ENCODE measurements at places on chromosomes 13 and 19. TPM values are rescaled to one million over a fixed set of nuclear protein-coding genes. Genes with fewer than 3 reads are reported as not detected.

DNA sequence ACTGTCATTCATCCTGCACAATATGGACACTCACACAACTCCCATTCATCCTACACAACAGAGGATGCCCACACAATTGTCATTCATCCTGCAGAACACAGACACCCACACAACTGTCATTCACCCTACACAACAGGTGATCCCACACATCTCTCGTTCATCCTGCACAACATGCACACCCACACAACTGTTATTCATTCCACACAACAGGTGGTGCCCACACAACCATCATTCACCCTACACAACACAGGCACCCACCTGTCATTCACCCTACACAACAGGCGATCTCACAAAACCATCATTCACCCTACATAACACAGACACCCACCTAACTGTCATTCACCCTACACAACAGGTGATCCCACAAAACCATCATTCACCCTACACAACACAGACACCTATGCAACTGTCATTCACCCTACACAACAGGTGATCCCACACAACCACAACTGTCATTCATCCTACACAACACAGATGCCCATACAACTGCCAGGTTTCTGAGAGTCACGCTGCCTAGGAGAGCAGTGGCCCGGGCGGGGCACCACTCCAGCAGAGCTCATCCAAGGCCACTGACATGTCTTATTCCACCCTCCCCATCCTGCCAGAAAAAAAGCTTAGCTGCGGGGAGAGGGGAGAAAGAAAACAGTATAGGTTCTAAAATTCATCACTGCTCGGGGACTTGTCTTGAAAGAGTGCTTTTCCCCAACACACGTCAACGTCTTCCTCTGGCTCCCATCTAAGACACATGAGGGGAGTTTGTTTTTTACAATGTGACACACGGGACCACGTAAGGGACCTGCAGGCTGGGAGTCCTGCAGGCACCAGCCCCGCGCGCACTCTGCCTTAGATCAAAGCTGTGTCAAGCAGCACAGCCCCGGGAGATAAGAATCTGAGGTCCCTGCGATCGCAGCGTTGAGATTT, 44.0 kb downstream of the KLF2 start:
- DNase-seq = peak; percentile 64

DNA sequence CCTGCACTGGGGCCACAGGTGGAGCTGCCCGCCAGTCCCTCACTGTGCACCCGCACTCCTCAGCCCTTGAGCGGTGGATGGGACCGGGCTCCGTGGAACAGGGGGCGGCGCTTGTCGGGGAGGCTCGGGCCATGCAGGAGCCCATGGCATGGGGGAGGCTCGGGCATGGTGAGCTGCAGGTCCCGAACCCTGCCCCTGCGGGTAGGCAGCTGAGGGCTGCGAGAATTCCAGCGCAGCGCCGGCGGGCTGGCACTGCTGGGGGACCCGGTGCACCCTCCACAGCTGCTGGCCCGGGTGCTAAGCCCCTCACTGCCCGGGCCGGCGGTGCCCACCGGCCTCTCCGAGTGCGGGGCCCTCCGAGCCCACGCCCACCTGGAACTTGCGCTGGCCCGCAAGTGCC, 877.5 kb upstream of the PCDH9 start:
- no peak for DNase-seq

- no peak for DNase-seq
Observed at GRCh38 chr13:85278851-85279250, 520.4 kb downstream of the SLITRK6 start.

PSG3 gene
- not detected for total RNA-seq

A1BG gene
- total RNA-seq = 18.1 TPM

Measured in CD8-positive, alpha-beta memory T cell (primary cell).